Heart left ventricle (tissue), 16 donors: ENCODE measurements at places on chromosomes 2 and 18.

DNA sequence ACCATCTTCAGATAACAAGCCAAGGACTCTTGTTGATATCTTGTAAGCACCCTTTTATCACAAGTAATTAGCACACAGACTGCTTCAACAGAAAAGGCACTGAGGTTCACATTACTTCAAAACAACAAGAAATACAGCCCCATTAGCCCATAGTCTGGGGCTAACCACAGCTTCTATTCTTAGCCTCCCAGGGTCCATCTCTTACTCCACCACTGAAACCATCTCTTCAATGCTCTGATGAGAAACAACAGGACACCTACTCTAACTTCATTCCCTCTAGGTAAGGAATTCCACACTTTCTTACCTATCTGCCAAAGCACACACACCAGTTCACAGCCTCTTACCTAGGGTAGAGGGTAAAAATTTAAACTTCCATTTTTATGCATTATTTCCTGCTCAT, 26.4 kb upstream of the CYTIP start:
- DNase-seq = no peak

- DNase-seq = no peak
Measured at GRCh38 chr18:11369556-11369955, 220.2 kb upstream of the PIEZO2 start.

DNA sequence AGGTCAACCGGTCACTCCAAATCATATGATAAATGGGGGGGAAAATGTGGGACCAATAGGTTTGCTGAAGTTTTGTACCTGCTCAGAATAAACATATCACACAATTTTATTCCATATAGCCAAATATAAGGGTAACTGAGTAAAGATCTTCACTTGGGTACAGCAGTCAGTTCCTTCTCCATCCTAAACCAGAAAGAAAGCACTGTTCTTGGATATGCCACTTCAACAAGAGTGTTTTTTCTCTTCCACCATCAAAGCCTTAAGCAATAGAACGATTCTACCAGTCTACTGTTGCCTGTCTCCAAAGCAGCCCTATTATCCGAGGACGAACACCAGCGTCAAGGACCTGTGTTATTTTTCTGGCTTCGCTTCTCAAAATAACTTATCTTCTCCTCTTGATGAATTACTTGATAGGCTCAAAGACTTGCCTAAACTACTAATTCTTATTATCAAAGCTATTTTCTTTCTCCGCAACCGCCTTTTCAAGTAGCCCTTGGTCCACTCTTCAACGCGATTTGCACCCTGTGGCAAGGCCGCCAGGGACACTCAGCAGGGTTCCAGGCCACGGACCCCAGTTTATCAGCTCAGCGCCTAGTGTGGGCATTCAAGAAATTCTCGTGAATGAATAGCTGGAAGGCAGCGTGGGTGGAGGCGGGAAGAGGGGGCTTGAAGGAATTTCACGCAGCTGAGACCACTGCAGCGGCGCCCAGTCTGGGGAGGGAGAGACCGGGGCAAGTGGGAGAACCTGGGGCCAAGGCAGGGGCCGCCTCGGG, 646 bp downstream of the ALS2 start:
- DNase-seq = no peak

GRCh38 chr2:9215680-9216079, 9.1 kb downstream of the ASAP2 start:
- DNase-seq = no peak

DNA sequence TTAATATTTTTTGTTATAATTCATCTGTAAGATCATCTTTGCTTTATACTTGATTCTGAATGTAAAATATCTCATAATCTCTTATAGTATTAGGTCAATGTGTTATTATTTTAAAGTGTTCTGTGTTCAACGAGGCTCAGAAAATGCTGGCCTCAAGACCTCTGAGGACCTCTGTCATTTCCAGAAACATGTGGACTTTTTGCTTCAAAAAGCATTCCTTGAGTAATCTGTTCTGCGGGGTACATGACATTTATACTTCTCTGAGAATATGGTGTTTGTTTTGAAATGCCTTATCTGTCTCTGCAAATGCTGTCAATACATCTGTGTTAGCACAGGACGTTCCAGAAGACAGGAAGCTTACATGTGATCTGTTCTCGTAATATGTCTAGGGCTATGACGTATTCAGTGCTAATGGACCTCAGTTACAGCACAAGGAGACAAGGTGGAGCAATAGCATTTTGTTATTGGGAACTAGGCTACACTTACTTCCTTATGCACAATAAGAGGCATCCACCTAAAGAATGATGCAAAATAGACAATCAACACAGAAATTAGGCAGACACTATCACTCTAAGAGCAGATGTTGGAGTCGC, 37.6 kb upstream of the IL1RL1 start:
- DNase-seq = no peak
